A549 treated with AZD2906 at 1 μM for 4 hours (cell line): ENCODE measurements at places on chromosomes 2 and 18. TPM values are rescaled to one million over a fixed set of nuclear protein-coding genes. Genes with fewer than 3 reads are reported as not detected.

The WNT6 gene
- total RNA-seq = 0.17 to 0.27 TPM (median 0.25 TPM) in 5 replicates

The MYCN gene
- 0.03 TPM in 3 of 5 replicates, not detected in the others for total RNA-seq

The OSBPL6 gene
- total RNA-seq = 5.8 to 7.4 TPM (median 6.1 TPM) in 5 replicates

The ICA1L gene
- 1.1 to 2.6 TPM (median 1.7 TPM) in 5 replicates for total RNA-seq

The RAB3GAP1 gene
- 23.3 to 31.6 TPM (median 25.5 TPM) in 5 replicates for total RNA-seq

The DLGAP1 gene
- total RNA-seq = 0.01 to 0.06 TPM in 2 of 5 replicates, not detected in the others

The TRIM43 gene
- 0.07 to 0.23 TPM (median 0.09 TPM) in 4 of 5 replicates, not detected in the other for total RNA-seq

The RELCH gene
- 10.7 to 14.9 TPM (median 13.0 TPM) in 5 replicates for total RNA-seq

The CABYR gene
- 13.5 to 19.7 TPM (median 14.1 TPM) in 5 replicates for total RNA-seq

The RIT2 gene
- not detected in 5 replicates for total RNA-seq

The AFG3L2 gene
- total RNA-seq = 34.7 to 46.5 TPM (median 36.9 TPM) in 5 replicates

The RNF152 gene
- total RNA-seq = 0.04 to 0.22 TPM (median 0.19 TPM) in 5 replicates

The ALPI gene
- 0.05 TPM in 1 of 5 replicates, not detected in the others for total RNA-seq

The KIAA2012 gene
- not detected in 5 replicates for total RNA-seq

The HAAO gene
- total RNA-seq = not detected in 5 replicates

The LCLAT1 gene
- total RNA-seq = 12.6 to 21.3 TPM (median 15.3 TPM) in 5 replicates

The RSAD2 gene
- total RNA-seq = 0.13 to 0.25 TPM (median 0.22 TPM) in 5 replicates

The GPR45 gene
- total RNA-seq = 0.06 TPM in 1 of 5 replicates, not detected in the others

The IL36B gene
- 0.11 to 0.14 TPM in 2 of 5 replicates, not detected in the others for total RNA-seq

The IGFBP2 gene
- 60.0 to 98.1 TPM (median 93.1 TPM) in 5 replicates for total RNA-seq
